ENCODE measurements at places on chromosomes 1 and 21.
A peak's percentile ranks its signal among the peaks of the same experiment; 100 is the strongest.

- no peak for DNase-seq
Measured at GRCh38 chr1:31215065-31215570, 24.6 kb downstream of the NKAIN1 start.

- DNase-seq = no peak
Measured at GRCh38 chr1:44826375-44827196, 16.5 kb downstream of the PTCH2 start.

DNA sequence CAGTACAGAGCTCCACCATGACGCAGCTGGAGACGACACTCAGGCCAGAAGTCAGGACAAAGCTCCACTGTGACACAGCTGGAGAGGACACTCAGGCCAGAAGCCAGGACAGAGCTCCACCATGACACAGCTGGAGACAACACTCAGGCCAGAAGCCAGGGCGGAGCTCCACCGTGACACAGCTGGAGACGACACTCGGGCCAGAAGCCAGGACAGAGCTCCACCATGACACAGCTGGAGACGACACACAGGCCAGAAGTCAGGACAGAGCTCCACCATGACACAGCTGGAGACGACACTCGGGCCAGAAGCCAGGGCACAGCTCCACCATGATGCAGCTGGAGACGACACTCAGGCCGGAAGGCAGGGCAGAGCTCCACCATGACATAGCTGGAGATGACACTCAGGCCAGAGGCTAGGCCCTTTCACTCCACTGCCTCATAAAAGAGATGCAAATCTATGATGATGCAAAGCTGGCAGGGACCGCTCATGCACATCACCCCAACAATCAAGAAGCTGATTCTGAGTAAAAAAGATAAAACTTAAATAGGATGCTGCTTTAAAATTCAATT lies 13.6 kb upstream of the OR2B11 start:
- no peak for DNase-seq

DNA sequence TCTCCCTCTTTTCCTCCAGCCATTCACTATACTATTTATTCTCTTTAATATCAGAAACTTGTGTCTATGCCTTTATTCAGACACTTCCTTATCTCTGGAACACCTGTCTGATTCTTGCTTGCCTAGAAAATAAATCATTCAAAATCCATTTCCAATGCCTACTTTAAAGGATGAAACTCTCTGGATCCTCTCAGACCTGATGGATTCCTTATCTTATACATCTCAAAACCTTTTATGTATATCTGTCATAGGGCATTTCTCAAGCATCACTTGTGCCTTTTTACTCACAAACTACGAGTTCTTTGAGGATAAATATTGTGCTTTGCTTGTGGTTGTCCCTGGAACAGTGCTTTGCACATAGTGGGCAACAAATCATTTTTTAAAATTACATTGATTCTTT lies 3.8 kb upstream of the ATP6V1G3 start:
- no peak for DNase-seq

- DNase-seq = no peak
Measured at GRCh38 chr1:67691712-67692111, 6.7 kb downstream of the GADD45A start.

GRCh38 chr1:184315254-184315653 lies 71.6 kb upstream of the C1orf21 start:
- DNase-seq = no peak

DNA sequence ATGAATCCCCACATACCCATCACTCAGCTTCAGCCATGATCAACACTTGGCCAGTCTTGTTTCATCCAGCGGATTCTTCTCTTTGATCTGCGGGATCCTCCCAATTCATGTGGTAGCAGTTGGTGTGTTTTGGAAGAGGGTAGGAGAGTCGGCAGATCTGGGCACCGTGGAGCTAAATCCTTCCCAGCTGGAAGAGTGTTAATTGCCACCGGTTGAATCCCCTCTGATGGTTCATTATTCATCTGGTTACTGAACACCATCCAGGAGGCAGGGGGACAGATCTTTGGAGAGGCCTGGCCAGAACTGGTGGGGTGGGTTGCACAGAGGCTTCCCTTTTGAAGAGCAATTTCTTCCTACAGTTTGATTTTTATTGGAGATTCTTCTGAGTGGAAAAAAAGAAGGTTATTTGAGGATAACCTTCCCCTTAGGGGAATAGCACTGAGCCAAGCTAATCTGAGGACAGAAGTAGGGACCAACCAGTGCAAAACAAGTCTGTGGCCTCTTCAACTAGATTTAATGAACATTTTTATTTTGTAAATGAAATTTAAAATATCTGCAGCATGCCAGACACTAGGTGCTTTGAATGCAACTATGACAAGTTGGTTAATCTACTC lies 8.1 kb downstream of the NFASC start:
- no peak for DNase-seq

DNA sequence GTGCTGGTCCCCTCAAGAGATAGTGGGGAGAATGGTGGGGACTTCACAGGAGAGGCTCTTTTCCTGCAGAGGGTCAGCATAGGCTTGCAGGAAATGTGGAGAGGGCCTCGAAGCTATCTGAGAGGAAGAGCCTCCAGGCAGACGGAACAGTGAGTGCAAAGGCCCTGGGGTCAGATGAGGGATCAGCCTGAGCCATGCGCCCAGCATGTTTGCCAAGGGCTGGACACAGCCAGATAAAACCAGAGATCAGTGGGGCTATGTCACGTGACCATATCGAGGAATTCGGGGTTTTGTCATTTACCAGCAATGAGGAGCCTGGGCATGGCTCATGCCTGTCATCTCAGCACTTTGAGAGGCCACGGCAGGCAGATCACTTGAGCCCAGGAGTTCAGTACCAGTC lies 6.5 kb upstream of the UTS2 start:
- DNase-seq = no peak

DNA sequence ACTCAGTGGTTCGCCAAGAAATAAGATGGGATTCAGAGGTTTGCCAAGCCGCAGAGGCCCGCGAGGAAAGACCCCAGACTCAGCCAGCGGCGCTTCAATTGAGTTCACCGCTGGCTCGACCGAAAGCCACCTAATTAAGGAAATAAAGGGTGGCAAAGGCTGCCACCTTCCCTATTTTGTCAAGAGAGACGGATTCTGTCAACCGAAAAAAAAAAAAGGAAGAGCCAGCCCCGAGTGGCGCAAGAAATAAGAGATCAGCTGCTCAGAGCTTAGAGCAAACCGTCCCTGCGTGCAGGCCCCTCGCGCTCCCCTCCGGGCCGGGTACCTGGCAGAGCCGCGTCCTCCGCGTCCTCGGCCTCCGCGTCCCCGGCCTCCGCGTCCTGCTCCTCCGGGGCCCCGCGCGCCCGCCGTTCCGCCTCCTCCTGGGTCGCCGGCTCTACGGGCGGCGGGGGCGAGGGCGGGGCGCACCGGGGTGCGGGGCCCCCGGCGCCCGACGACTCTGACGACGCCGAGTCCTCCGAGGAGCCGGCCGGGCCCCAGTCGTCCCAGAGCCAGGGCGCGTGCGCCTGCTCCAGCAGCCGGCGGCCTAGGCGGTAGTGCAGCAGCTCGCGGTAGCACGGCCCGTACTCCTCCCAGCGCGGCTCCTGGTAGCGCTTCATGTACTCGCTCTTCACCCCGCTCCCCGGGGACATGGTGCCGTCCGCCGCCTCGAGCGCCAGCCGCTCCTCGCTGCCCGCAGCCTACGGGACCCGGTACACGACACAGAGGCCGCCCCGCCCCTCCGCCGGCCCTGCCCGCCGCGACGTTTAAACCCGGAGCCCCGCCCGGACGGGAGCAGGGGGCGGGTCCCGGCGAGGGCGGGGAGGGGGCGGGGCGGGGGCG lies 832 bp downstream of the CCSAP start:
- DNase-seq = peak; percentile 66

- DNase-seq = no peak
Measured at GRCh38 chr1:214418391-214418790, 133.0 kb downstream of the PTPN14 start.

DNA sequence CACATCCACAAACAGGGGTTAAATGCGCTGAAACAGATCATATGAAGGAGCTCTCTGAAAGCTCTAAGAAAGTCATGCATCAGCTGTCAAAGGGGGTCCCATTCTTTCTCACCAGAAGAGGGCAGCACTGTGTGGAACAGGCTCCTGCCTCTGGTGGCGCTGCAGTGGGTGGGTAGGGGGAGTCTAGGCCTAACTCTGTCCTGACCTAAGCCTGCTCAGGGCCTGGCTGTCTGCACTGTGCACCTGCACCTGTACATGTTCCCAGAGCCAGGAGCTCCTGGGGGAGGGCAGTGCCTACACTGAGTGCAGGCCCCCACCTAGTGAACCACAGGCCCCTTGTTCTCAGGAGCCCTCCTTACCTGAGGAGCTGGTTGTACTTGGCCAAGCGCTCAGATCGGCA lies 16.0 kb downstream of the ENO1 start:
- no peak for DNase-seq

- no peak for DNase-seq
Measured at GRCh38 chr1:74937176-74937575, 197.0 kb upstream of the LHX8 start.

DNA sequence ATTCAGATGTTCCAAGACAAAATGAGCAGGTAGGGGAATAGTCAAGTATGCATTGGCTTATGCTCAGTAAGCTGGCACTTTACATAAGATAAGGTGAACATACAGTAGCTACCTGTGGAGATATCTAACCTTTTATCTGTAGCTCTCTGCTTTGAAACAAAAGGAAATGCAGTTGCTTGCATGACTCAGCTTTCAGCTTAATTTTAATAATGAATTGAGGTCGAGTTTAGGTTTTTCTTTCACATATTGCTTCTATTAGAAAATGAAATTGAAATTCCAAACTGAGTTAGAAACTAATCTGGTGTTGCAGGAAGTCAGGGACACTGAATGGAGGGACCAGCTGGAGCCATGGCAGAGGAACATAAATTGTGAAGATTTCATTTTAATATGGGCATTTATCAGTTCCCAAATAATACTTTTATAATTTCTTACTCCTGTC lies 8.3 kb downstream of the FRRS1 start:
- DNase-seq = no peak

DNA sequence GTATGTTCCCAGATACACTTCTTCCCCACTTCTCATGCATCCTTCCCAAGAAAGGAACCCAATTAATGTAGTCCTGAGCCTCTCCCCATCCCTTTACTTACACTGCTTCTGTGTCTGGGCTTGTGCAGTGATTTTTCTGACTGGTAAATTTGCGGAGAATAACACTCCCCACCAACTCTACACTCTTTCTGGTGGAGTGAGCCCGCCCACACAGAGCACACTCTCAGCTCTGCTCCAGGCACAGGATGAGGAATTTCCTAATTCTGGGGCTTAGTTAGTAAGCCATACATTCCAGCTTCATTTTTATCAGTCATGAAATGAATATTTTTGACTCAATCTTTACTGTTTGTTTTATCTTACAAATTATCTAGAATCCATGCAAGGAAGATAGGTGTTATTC lies 38.6 kb downstream of the FMO4 start:
- no peak for DNase-seq

DNA sequence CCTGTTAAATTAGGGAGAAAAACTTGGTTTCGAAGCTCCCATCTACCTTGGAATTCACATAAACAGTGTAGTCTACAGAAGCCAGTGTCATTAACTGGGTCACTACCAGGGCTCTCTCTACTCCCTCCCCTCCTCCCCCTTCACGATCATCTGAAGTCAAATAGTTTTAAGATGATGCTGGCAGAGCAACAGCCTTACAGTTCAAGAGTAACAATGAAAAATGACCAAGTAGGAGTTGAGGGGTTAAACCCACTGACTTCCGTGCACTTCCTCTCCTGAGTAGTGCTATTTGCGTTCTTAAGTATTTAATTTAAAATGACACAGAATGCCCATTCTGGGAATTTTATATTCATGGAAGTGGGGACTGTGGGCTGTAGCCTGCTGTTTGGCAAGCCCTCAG lies 236.9 kb downstream of the SIPA1L2 start:
- DNase-seq = no peak

All from Jurkat, Clone E6-1 (cell line).